Stimulated activated CD4-positive, alpha-beta T cell treated with anti-CD3 and anti-CD28 coated beads, Interleukin-1b, Interleukin-23, amount 100 ng/mL, for 1 hour (primary cell): ENCODE measurements at places on chromosomes 12 and 14.

DNA sequence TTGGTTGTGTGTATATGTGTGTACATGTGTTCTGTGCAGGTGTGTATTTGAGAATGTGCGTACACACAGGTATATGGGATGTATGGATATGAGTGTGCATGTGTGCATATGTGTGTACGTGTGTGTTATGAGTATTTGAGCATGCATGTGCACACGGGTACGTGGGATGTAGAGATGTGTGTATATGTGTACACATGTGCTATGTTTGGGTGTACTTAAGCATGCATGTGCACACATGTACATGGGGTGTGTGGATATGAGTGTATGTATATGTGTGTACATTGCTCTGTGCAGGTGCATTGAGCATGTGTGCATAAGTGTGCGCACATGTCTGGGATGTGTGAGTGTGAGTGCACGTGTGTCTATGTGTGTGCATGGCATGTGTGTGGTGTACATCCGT lies 34.3 kb upstream of the SFSWAP start:
- no peak for DNase-seq

GRCh38 chr12:56565510-56566101 lies 44.0 kb downstream of the RBMS2 start:
- no peak for DNase-seq

- DNase-seq = no peak
Observed at GRCh38 chr14:102317564-102318248, 1.8 kb upstream of the ZNF839 start.

GRCh38 chr12:113138826-113139225 lies 3.3 kb upstream of the RASAL1 start:
- no peak for DNase-seq

- no peak for DNase-seq
Observed at GRCh38 chr12:62466018-62466593, 520 bp upstream of the MON2 start.

- DNase-seq = no peak
Observed at GRCh38 chr12:104703372-104703771, 246.6 kb downstream of the CHST11 start.

DNA sequence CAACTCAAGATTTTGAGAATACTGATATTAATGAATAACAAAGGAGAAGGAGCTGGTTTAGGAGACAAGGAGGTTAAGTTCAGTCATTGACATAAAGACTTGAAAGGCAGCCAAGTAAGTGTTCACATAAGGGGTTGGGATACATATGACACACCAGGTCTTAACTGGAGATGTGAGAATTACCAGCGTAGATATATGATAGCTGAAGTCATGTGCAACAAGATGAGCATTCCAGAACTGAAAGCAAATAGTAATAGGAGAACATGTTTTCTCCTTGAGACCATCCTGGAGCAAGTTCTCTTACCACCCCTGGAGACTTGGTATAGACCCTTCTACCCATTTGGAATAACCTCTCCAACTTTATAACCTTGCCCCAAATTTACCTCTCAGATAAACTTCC lies 43.3 kb upstream of the NPFF start:
- no peak for DNase-seq

DNA sequence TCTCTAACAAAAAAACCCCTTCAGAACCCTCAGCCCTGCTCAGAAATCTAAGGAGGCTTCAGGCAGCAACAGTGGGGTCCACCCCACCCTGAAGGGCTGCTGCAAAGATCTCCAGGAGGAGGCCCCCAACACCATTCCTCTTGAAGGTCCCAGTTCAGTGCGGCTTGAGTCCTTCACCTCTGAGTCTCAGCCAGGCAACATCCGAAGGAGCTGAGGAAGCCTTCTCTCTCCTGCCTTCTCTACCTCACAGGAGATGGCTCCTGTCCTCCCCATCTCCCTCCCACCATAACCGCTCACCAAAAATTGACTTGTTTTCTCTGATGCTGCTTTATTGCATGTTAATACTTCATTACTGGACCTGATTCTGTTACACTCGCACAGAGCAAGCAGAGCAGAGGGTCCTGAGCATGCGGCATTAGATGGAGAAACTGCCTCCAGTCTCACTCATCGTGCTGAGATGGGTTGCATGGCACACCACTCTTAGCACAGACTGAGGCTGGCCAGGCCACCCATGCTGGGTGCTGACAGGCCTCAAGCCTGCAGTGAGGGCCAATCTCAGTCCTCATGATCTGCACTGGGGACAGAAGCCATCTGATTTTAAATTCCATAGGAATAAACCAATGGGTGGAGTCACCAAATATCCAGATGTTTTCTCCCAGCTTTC lies 224.8 kb downstream of the CACNA1C start:
- no peak for DNase-seq

DNA sequence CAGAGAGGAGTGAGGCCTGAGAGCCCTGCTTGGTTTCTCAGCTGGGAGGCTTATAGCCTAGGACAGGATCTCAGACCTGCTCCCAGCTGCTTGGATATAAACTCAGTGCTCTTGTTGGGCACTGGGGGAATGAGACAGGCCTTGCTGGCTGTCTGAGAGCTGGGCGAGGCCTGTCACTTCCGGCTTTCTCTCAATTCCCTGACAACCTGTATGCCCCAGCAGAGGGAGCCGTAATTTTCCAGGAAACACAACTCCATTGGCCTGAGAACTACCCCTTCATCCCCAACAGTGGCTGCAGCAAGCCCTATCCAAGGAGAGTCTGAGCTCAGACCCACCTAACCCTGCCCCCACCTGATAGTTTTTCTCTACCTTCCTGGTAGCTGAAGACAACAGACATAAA lies 258.3 kb upstream of the STXBP6 start:
- DNase-seq = no peak

- peak; percentile 31 for DNase-seq
Observed at GRCh38 chr14:106436310-106436905, 910.0 kb downstream of the TMEM121 start.

- DNase-seq = no peak
Observed at GRCh38 chr12:57488402-57489156, 711 bp downstream of the MARS1 start.

GRCh38 chr14:44945264-44945663 lies 16.5 kb downstream of the KLHL28 start:
- no peak for DNase-seq

DNA sequence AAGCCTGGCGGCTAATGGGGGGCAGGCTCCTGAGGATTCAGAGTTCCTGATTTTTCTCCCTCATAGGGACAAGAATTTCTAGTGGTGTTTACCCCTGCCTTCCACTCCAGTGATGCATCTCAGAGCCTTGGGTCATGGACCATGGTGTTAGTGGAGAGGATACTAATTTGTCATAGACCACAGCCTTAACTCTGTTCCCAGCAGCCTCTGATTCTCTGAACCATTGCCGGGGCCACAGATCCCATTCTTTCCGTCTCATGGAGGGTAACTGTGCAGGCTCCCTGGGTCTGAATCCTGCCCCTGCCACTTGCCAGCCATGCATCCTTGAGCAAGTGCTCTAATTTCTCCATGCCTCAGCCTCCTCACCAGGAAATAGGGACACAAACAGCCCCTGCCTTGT lies 55.1 kb downstream of the RPH3A start:
- DNase-seq = no peak

GRCh38 chr12:109258607-109259544 lies 50.2 kb downstream of the FOXN4 start:
- no peak for DNase-seq

GRCh38 chr12:64735442-64735841 lies 23.8 kb downstream of the GNS start:
- no peak for DNase-seq

DNA sequence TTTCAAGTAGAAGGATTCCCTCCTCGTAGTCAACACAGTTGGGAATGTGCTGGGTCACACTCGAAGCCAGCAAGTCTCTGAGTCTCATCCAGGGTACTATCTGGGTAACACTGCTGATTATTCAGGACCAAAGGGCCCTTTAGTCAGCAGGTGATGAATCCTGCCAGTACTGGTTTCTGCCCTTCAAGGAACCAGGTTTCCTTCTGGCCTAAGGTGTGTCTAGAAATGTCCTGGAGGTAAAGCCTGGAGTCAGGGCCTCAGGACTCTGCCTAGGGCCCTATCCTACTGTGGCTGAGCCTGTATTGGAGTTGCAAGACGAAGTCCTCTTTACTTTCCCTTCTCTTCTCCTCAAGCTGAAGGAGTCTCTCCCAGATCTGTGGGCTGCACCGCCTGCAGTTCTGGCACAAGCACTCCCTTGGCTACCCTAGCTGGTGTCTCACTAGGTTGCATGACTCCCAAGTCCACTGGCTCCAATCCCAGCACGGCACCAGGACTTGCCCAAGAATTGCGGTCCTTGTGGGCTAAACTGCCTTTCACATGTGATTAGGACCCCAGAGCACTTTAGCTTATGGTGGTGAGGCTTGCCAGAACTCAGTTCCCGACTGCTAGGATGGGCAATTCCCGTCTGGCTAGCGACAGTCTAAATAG lies 193.7 kb upstream of the PDE3A start:
- DNase-seq = no peak

- DNase-seq = no peak
Observed at GRCh38 chr12:123089631-123090353, 61.1 kb downstream of the PITPNM2 start.

- DNase-seq = no peak
Observed at GRCh38 chr12:52216807-52217206, 16.2 kb upstream of the KRT7 start.

DNA sequence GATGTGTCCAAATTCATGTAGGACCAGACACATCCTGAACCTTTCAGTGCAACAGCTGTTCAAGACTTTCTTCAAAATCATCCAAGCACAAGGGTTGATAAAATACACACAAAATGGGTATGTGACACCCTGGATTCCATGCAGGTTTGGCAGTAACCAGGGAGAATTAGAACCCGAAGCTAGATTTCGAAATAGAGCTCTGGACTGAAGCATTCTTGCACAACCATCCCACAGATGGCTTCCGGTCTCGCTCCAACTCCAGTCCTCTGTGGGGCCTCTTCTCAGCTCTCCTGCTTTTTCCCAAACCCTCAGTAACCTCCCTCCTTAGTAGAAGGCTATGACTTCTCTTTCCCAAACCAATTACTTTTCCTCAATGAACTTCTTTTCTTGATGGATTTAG lies 171.3 kb downstream of the TTC7B start:
- no peak for DNase-seq

DNA sequence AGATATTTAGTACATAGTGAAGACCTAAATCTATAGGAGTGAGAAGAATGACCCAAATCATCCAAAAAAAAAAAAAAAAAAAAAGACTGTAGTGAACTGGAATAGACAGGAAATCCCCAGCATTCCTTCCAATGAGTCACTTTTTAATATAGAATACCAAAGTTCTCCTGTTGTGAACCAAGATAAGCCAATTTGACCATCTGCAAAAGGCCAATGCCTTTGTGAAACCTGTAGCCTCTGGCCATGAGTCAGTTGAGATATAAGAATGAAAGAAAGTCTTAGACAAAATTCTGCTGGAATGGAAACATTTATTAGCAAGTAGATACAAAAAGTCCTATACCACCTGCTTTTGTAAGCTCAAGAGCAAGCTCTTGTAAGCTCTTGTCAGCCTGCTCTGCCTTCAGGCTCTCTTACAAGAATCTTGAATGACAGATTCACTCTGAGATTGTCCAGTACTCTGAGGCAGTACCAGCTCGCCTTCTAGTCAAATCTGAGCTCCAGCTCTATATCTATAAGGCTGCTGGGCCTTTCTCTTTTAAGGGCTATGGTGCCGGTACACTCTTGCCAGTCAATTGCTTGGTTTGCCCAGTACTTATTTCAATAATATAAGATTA lies 243.0 kb upstream of the TMTC1 start:
- no peak for DNase-seq

DNA sequence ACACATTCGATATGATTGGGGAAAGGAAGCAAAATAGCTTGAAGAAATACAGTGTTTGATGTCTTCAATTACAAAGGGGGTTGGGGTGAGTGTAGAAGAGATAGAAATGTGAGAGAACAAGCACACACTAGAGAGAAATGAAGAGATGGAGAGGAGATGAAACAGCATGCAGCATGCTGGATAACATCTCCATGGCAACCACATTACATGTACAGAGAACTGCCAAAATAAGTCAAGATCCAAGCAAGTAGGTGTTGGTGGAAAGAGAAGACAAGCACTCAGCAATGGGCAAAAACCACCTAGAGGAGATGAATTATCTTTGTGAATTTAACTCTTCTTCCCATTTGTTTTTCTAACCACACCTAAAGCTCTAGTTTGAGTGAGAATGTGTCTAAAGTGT lies 289.8 kb downstream of the GRIN2B start:
- DNase-seq = no peak

- DNase-seq = no peak
Observed at GRCh38 chr14:55578511-55578910, 1.5 kb upstream of the KTN1 start.

- DNase-seq = no peak
Observed at GRCh38 chr12:101885912-101886561, 8.7 kb downstream of the DRAM1 start.

DNA sequence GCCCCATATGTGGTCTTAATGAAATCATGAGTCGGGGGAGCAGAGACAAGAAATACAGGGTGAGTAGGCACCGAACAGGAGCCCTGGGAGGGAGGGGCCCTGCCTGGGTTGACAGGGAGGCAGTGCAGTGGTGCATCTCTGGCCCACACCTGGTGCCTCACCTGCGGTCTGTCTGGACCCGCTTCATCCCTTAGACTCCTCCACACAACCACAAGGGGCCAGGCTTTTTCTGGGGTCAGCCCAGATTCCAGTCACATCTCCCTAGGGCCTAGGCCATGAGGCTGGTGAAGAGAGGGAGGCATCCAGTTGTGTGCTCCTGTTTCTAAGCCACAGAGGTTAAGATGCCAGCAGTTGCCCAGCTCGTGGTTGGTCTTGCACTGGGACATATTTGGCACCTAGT lies 343.3 kb upstream of the FKBP4 start:
- no peak for DNase-seq

DNA sequence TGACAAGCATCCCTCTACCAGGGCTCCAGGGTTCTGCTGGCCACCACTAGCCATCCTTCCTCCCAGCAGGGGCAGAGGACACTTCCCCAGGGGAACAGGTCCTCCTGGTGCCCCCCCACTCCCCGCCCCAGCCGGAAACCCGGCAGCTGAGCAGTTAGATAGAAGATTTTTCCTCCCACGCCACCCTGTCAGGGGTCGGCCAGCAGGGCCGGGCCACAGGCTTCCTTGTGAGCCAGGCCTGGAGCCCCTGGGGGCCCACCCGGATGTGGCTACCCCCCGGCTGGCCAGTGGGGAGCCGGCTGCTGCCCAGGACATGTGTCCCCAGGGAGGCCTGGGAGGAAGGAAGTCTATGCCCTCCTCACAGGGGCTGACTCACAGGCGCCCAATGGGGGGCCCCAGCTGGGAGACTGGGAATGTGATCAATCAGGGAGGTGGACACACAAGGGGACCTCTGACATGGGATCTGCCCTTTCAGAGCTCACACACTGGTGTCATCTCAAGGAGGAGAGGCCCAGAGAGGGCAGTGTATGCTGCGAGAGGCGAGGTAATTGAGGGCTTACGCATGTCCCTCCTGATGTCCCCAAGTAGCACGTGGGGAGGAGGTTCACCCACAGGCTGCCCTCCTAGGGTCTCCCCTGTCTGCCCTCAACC lies 4.2 kb downstream of the SH2B3 start:
- no peak for DNase-seq
